ENCODE measurements at places on chromosomes 3 and 15. TPM values are rescaled to one million over a fixed set of nuclear protein-coding genes. Genes with fewer than 3 reads are reported as not detected.

Gene SLC38A3
- polyA plus RNA-seq: 4.2 TPM

Gene BOC
- 6.1 TPM for polyA plus RNA-seq

Gene CD96
- 0.09 TPM for polyA plus RNA-seq

Gene CPNE4
- 1.2 TPM for polyA plus RNA-seq

Gene GRAMD2A
- polyA plus RNA-seq: 2.7 TPM

Gene GPR62
- polyA plus RNA-seq: 0.41 TPM

Gene RTP3
- polyA plus RNA-seq: 0.30 TPM

Gene TGM5
- not detected for polyA plus RNA-seq

Gene UACA
- polyA plus RNA-seq: 49.6 TPM

DNA sequence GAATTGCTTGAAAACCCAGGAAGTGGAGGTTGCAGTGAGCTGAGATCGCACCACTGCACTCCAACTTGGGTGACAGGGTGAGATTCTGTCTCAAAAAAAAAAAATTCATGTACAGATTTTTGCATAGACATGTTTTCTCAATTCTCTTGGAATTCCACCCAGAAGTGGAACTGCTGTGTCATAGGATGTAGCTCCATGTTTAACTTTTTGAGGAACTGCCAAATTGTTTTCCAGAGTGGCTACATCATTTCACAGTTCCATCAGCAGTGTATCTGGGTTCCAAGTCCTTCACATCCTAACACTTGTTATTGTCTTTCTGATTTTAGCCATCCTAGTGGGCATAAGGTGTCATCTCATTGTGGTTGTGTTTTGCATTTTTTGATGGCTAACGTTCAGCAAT lies 9.9 kb downstream of the CAPN7 start:
- no peak for DNase-seq

GRCh38 chr3:116912116-116912515 lies 202.5 kb downstream of the TUSC7 start:
- DNase-seq: no peak

- no peak for DNase-seq
Observed at GRCh38 chr15:33737687-33738601, 230.4 kb upstream of the CHRM5 start.

DNA sequence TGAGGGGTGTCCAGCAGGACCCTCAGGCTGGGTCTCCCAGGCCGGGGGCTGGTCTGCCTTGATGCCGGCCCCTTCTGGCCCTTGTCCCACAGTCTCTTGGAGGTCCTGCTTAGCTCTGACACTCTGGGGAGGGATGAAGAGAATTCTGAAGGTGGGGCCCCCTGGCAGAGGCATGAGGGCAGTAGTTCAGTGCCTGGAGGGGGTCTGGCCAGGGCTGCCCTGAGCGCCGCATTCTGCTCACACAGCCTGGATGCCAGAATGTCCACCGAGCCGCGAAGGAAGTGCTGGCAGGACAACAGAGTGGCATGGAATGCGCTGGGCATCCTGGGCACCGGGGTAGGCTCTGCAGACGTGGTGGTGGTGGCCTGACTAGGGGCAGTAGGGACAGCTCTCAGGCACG lies 55.5 kb downstream of the SMAD6 start:
- DNase-seq: no peak

DNA sequence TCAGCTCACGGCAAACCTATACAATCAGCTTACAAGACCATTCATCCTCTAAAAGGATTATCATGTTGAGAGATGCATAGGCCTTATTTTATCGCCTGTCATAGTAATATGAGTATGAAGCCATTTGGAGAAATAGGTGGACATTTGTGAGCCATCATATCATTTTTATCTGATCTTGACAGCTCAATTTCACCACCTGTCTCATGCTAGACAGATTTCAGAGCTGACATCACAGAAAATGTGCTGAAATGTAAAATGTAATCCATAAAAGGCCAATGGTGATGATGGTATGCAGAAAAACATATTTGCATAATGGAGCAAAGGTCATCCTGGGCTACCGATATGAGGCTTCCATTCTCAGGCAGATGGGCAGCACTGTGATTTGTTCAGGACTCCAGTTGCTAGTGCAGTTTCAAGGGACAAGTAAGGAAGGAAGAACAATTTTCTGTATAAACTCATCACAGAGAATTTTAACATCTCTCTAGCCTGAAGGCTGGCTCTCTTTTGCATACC lies 221.5 kb downstream of the ULK4 start:
- no peak for DNase-seq

GRCh38 chr3:17936736-17937480 lies 194.5 kb upstream of the TBC1D5 start:
- no peak for DNase-seq

- DNase-seq: peak; percentile 95
Observed at GRCh38 chr15:37104424-37104981, 4.2 kb upstream of the MEIS2 start.

GRCh38 chr3:171328419-171329082 lies 131.7 kb downstream of the TNIK start:
- no peak for DNase-seq

DNA sequence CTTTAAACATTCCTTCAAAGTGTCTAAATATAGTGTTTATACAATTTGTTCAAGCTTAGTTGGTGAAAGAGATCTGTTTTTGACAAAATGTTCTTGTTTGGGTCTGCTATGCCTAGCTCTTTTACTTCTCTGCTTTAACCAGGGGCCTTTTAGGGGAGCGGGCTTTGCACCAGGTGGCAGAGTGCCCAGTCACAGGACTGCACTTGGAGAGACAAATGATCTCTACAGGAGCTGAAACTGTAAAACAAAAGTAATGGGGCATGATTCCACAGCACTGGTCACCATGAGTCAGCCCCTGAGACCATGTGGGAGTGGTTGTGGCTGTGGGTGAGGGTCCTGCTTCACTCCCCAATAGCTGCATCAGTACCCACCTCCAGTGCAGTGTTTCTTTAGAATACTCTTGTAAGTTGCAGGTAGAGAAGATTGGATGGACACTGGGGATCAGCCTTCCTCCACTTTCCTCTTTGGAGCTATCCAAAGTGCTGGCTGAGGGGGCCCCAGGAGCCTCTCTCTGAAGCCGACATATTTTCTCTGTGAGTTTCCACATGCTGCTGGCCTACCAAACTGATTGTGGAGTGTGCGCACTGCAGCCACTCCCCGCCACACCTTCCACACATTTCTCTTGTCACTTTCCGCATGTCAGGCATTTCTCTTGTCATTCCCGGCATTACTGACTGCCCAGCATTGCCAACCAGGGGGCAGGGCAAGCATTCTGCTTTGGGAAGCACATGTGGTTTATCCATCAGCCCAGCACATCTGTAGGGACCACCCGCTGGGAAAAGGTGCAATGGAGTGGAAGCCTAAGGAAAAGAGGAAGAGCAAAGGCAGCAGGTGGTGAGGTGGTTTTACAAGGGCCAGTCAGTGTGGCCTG lies 110.0 kb downstream of the EPHB1 start:
- no peak for DNase-seq

- DNase-seq: no peak
Observed at GRCh38 chr3:24850245-24850644, 355.6 kb upstream of the THRB start.

DNA sequence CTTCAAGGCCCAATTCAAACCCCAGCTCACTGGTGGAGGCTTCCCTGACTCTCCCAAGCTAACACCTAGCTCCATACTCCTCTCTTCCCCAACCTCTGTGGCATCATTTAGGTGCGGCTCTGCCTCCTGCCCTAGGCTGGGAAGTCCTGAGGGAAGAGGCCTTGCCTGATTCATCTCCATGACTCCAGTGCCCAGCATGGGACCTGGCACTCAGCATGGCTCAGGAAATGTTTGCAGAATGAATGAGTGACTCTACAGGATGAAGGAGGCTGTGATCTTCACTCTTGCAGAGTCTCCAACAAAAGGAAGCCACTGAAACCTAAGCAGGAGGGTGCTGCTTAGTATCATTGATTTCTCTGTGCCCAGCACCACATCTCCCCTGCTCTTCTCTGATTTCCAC lies 34.5 kb upstream of the INSYN1 start:
- DNase-seq: no peak
